EL (cell line): ENCODE measurements at places on chromosomes 7 and 10.

- no peak for DNase-seq
Measured at GRCh38 chr7:53756946-53757345, 721.5 kb downstream of the POM121L12 start.

GRCh38 chr10:103547391-103547946 is 54.0 kb downstream of the NEURL1 start:
- DNase-seq: no peak

DNA sequence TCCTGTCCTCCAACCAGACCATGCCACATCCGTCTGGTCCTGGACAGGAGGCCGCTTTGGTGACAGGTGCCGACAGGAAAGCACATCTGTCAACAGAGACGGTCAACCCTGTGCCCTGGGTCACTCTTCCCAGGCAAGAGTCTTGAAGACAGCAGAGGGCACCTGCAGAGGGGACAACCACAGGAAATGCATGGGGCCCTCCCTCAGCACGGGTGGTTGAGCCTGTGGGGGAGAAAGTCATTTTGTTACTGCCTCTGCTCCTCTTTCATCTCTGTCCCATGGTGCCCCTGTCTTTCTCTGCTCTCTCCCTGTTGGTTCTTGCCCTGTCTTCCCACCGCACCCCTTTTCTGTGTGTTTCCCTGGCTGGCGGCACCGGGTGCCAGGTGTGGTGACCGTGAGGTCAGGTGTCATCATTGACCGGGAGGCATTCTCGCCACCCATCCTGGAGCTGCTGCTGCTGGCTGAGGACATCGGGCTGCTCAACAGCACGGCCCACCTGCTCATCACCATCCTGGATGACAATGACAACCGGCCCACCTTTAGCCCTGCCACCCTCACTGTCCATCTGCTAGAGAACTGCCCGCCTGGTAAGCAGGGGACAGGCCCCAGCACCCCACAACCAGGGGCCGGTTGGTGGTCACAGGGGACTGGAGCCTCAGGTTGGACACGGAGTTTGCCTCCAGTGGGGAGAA is 17.6 kb upstream of the VSIR start:
- DNase-seq: no peak

DNA sequence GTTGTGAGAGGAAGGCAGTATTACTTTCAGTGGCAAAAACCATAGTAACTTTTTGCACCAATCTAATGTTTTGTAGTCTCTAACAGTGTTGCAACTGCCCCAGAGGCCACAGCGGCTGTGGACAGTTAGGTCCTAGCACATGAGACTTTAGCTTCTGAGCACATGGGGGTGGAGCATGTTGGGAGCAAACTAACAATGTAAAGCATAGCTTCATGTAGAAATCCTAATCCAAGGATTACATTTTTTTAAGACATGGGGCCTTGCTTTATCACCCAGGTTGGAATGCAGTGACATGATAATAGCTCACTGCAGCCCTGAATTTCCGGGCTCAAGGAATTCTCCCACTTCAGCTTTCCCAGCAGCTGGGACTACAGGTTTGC is 49.0 kb downstream of the LAMB1 start:
- DNase-seq: peak; percentile 41

DNA sequence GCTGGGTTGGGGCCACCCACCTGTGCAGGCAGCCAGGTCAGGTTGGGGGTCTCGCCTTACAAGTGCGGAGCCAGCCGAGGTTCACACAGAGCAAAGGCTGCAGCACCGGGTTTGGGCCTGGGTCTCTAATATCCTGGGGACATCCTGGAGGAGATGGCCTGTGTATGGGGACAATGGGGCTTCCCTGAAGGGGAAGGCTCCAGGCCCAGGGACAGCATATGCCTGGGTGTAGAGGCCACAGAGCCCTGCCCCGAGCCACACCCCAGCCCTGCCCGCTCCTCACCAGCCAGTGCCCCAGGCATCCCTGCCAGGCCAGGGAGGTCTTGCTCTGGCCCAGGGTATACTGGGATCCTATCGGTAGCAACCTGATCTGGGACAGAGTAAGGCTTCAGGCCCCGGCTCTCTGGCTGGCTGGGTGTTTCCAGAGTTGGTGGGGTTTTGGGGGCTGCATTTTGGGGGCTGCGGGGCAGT is 9.1 kb downstream of the TTYH3 start:
- no peak for DNase-seq

DNA sequence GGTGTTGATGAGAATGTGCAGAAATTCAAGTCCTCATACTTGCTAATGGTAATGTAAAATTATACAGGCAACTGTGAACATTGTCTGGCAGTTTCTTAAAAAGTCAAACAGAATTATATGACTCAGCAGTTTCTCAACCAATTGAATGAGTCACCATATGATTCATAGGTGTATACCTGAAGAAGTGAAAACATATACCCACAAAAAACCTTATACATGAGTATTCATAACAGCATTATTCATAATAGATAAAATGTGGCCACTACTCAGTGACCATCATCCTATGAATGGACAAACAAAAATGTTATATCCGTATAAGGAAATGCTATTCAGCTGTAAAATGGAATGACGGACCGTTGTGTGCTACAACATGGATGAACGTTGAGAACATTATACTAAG is 253.5 kb downstream of the MALRD1 start:
- DNase-seq: no peak

DNA sequence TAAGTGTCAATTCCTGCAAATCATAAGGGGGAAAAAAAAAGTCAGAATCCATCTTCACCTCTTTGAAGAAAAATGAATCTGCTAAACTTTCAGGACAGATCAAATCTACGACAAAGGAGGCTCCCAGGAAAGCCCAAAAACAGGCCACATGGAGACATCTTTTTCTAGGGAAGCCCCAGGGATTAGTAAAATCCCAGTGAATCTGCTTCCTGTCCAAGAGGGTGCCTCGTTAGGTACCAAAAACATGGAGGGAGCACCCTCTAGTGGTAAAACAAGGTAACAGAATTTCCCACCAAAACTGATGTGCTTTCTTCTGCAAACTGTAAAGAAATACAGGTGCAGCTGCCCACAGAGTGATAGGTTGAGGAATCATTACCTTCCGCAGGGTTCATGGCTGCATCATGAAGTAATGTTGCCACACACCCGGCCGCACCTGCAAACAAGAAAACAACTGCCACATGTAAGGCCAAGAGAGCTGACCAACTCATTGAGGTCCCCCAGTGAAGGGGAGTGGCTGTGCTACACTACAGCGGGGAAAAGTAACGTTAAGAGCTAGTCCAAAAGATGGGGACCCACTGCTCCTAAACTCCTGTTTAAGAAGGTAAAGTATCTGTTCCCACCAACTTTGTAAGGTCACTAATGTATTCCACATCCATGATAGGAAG is 7.9 kb downstream of the SLC25A28 start:
- peak; percentile 67 for DNase-seq

- no peak for DNase-seq
Measured at GRCh38 chr7:88358526-88358838, 51.8 kb upstream of the STEAP4 start.

- DNase-seq: peak; percentile 42
Measured at GRCh38 chr10:63197344-63198092, 64.4 kb downstream of the NRBF2 start.

DNA sequence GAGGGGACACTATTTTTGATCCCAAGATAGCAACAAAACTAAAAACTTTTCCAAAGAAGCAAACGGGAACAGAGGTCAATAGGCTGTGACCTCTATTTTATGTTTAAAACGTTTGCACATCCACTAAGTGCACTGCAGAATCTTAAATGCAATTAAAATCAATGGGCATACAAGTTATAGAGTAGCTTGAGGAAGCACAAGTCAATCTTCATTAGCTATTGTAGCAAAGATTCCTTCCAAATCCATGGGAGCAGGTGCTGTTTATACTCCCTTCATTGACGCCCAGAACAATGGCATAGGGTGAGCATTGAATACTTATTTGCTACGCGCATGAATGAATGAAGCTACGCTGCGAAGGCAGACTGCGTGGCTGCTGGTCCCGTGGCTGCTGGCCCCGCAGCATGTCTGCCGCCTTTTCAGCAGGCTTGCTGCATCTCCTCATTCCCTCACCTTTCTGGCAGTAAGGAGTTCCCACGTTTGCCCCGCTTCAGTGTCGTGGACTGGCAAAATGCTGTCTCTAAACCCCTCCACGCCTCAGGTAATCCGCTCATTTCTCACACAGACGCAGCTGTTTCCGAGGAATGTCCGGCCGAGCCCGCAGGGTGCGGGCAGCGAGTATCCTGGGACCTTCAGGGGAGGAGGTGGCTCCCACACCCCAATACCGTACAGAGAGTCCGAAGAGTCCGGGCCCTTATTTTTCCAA is 754 bp upstream of the PHYHIPL start:
- DNase-seq: no peak

GRCh38 chr7:23654508-23654907 is 25.5 kb upstream of the FAM221A start:
- peak; percentile 39 for DNase-seq

- peak; percentile 20 for DNase-seq
Measured at GRCh38 chr10:33746836-33747268, 412.4 kb upstream of the NRP1 start.

DNA sequence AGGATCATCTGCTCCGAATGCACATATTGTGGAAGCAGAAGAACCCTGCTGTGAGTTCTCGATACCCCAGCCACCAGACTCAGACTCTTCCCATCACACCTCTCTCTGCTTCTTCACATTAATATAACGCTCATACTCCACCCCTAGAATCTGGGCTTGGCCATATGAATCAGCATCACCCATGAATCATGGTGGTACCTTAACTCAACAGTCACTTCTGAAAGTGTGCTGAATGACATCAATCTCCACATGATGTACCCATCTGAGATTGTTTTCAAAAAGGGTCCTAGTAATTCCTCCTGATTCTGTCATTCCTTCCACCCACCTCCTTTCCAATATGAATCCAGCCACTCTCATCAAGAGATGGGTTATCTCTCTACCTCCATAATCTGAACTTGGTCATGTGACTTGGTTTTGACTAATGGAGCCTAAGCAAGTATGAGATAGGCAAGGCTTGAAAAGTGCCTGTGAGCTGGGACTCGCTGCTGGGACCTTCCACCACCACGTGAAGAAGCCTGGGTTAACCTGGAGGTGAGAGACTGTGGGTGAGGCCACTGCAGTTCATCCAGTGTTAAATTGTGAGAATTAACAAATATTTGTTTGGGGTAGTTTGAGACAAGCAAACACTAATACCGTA is 15.4 kb downstream of the YWHAG start:
- DNase-seq: no peak

- no peak for DNase-seq
Measured at GRCh38 chr7:132461032-132461592, 115.2 kb downstream of the PLXNA4 start.

GRCh38 chr7:38801786-38802185 is 107.2 kb downstream of the VPS41 start:
- DNase-seq: peak; percentile 5

- no peak for DNase-seq
Measured at GRCh38 chr10:122999347-122999746, 9.2 kb downstream of the IKZF5 start.

DNA sequence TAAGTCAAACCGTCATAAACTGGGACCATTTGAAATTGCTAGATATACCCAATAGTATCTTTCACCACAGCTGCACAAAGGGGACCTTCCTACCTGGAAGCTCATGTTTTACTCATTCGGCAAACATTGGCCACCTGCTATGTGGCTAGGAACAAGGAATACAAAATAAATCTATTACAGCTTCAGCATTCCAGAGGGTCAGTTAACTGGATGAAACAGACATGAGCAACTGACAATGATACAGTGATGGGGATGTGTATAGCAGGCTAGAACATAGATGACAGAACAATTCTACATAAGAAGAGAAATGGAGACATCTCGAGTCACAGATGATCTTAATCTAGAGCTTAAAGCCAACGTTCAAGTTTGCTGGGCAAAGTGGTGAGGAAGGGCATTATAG is 3.1 kb upstream of the SMURF1 start:
- no peak for DNase-seq

- no peak for DNase-seq
Measured at GRCh38 chr10:17033529-17034260, 95.9 kb downstream of the CUBN start.

DNA sequence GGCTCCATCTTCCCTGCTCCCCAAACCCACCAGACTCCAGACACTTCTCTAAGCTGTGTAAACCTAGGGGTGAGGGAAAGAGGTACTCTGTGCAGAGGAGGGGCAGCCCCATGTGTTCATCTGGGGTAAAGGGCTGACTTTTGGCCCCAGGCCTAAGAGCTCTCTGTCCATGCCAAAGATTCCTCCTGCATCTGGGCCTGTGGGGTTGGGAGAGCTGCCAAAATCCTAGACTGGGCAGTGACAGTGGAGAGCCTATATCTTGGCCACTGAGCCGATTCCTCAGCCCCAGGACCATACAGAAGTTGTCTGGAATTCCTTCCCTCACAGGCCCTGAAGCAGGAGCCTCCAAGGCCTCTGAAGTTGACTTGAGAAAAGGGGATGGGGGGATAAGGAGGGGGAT is 25.3 kb upstream of the LEP start:
- peak; percentile 90 for DNase-seq

- DNase-seq: no peak
Measured at GRCh38 chr7:9582824-9583223, 1149.4 kb downstream of the NXPH1 start.

- DNase-seq: peak; percentile 8
Measured at GRCh38 chr7:2354939-2355704, 495 bp downstream of the EIF3B start.

DNA sequence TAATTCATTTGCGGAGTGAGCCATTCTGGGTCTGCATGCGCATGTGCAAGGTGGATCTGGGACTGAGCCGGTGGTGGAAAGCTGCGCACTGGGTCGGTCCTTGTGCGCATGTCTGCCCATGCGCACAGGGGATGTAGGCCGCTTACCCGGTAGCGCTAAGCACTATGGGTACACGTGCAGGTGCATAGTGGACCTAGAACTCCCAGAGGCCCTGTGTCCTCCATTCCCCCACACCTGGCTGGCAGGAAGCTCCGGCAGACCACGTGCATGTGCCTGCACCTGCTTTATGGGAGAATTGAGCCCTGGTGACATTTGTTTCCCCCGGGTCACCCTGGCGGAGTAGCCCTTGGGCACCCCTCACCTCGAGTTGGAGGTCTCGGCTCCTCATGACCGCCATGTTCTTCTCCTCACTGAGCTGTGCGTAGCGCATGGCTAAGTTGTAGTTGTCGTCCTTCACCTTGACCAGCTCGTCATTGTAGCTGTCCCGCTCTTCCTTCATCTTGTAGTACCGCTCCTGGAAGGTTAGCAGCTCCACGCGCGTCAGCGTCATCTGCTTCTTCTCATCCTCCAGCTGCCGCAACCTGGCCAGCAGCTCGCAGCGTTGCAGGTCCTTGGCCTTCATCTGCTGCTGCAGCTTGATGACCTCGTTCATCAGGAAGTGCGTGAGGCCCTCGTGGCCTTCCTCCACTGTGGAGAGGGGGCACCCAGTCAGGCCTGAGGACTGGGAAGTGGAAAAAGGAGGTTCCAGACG is 99.6 kb downstream of the CARD11 start:
- no peak for DNase-seq

DNA sequence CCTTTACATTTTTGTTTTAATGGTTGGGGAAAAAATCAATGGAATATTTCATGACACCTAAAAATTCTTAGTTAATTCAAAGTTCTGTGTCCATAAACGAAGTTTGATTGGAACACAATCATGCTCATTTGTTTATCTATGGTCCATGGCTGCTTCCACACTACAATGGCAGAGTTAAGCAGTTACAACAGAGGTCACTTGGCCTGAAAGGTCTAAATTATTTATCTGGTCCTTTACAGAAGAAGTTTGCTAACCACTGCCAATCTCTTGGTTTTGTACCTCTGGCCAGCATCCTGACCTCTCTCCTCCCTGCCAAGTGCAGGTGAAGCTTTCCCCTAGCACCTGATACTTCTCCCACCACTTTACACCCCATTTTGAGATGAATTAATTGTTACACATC is 61.5 kb downstream of the SRPK2 start:
- no peak for DNase-seq

GRCh38 chr7:66734006-66734405 is 6.5 kb upstream of the RABGEF1 start:
- no peak for DNase-seq
